ENCODE measurements at places on chromosomes 12 and 14.
A peak's percentile ranks its signal among the peaks of the same experiment; 100 is the strongest.

GRCh38 chr14:96894966-96895365 lies 97.8 kb downstream of the VRK1 start:
- no peak for DNase-seq

GRCh38 chr12:70783455-70783854 lies 137.1 kb downstream of the PTPRR start:
- DNase-seq, result no peak

DNA sequence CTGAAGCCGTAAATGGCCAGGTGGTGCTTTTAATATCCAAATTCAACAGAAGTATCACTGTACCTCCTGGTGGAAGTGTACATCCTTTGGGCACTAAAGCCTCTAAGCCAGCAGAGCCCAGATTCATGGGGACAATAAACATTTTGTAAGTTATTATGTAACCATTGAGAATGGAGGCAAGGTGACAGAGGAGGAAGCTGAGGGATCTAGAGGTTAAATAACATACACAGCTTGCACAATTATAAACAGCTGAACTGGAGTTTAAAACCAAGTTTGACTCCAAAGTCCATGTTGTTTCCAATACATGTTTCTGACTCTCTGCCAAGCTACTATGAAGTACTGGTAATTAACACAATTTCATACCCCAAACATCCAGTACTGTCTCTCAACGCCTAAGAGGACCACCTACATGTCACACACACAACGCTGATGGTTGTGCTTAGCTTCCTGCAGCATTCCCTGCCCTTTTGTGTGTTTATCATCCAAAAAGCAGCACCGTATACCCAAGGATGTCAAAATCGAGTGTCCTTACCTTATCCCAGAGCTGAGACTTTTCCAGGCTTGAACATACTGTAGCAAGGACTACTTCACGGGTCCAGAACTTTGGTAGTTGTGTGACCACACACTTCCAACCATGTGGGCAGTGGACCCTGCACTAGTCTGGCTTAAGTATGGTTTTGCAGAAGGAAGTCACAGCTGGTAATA lies 41.3 kb downstream of the EGLN3 start:
- DNase-seq, result no peak

DNA sequence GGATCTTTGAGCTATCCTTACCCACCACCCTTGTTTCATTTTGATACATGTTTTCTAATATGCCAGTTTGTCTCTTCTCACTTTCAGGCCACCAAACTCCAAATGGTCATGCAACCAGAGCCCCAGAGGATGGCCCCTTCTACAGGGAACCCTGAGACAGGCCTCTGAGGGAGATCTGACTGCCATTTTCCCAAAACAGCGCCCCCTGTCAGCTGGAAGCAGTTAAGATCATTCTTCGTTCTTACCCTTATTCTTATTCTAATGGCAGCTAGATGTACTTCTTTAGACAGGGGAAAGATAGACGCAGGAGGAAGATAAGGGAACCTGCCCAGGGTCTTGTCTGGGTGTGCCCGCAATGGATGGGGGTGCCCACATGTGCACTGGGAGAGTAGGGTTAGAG lies 38.4 kb downstream of the C12orf56 start:
- no peak for DNase-seq

GRCh38 chr14:52076334-52076733 lies 7.5 kb upstream of the NID2 start:
- no peak for DNase-seq

GRCh38 chr12:110920324-110920910 lies at the start of gene MYL2:
MYL2 (minus strand) TSS chr12:110920579; CDS start chr12:110920529, 50 bp downstream.
- no peak for DNase-seq

- DNase-seq, result peak; percentile 34
Measured at GRCh38 chr12:120116792-120117651, 469 bp upstream of the RAB35 start.

- DNase-seq, result no peak
Measured at GRCh38 chr12:16349131-16349460, 1.7 kb downstream of the MGST1 start.

- no peak for DNase-seq
Measured at GRCh38 chr12:99618657-99619056, 28.9 kb upstream of the GARIN6 start.

GRCh38 chr14:69096781-69097475 lies 56.0 kb downstream of the DCAF5 start:
- no peak for DNase-seq

DNA sequence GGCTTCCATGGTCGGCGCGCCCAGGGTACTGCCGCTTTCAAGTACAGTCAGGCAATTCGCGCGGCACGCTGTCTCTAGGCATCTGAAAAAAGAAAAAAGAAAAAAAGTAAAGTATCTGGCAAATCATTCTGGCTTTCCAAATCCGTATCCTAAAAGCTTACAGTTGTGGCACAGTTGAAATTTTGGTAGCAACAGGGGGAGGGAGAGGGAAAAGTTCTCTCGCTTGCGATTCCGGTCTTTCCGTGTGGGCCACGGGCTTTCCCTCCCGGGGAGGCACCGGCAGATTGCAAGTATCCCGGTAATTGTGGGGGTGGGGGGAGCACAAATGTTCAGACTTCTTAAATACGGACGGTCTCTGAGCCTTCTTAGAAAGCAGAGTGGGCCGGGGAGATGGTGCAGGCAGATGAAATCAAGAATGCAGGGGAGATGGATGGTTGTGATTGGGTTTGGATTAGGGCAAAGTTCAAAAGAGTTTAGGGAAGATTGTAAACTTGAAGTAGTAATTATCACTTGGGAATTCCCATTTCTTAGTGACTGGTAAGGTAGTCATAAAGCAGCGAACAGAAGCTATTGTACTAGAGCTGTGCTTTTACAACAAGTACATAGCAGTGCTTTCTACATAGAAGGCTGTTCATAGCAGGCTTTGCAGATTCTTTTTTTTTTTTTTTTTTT lies 1.2 kb downstream of the SOCS2 start:
- no peak for DNase-seq

DNA sequence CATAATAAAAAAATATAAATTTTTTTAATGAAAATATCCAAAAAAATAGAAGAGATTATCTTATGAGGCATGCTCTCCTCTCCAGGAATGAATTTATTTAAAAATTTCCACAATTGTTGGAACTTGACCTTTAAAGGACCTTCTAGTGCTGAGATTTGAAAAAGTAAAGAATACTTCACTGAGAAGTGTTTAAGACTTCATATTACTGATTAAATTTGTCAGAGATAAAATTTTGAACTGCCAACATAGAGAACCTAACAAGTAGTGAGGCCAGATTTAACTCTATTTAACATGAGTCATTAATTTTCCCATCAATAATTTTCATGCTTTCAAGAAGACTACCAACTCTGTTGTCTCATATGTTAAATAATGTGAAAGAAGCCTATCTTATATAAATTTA lies 14.5 kb downstream of the CAPRIN2 start:
- no peak for DNase-seq

DNA sequence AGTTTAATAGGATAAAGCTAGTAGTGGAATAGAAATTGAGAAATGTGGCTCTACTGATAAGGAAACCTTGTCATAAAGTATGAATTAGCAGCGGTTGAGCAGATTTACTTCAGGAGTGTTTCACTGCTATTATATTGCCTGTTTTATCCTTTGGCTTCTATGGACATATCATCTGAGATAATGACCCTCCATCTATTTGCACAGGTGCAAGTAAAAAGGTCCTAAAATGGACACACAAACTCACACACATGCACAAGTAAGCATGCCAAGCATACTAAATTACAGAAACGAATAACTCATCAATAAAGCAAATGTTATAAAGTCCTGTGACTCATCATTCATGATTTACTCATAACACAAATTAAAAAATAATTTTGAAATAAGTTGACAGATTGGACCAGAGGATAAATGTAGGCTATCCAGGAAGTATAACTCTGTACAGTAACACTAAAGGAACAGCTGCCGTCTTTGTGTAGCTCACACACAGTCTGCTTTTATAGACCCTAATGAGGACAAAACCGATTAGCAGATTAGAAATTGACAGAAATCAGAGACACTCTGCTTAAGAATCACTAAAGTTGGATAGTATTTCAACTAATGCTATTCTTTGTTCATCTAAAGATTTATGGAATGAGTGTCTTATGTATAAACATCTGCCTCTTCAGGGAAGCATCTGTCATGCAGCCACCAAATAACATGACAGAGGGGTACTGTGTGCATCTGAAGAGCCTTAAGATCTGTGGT lies 73.9 kb downstream of the SYT1 start:
- no peak for DNase-seq

DNA sequence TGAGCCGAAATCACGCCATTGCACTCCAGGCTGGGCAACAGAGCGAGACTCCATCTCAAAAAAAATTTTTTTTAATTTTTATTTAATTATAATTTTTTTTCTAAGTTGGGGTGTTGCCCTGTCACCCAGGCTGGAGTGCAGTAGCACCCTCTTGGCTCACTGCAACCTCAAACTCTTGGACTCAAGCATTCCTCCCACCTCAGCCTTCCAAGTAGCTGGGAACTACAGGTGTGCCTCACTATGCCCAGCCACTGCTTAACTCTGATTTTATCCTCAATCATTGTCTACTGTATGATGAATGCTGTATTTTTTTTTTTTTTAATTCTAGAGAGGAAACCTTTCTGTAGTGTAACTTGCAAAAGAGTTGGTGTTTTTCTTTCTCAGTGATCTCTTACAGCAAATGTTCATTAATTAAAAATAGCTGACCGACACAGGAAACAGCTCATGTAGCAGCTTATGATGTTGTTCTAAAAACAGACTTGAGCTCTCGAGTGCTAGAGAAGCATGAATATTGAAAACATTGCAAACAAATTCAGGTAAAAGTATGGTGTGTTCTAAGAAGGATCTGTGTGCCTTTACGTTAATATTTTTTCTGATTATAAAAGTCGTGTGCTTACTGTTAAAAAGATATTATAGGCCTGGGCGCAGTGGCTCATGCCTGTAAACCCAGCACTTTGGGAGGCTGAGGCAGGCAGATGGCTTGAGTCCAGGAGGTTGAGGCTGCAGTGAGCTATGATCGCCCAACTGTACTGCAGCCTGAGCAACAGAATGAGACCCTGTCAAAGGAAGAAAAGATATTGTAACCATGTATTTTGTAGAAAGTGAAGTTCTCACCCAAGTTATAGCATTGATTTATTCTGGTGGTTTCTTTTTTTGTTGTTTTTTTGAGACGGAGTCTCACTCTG lies 68.9 kb downstream of the FGD4 start:
- no peak for DNase-seq

DNA sequence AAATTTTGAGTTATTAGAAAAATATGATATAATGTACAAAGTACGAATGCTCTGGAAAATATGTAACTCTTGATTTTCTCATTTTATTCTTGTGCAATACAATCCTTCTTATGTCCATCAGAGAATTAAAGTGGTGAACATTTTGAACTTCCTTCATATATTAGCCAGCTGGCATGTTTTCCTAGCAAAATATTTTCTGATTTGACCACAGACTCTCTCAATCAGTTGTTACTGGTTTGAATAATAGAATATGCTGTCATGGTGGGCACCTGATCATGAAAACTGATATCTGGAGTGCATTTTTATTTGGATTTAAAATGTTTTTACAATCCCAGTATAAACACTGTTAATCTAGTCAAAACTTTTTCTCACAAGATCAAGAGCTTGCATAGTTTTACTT lies 24.2 kb downstream of the PARPBP start:
- no peak for DNase-seq

DNA sequence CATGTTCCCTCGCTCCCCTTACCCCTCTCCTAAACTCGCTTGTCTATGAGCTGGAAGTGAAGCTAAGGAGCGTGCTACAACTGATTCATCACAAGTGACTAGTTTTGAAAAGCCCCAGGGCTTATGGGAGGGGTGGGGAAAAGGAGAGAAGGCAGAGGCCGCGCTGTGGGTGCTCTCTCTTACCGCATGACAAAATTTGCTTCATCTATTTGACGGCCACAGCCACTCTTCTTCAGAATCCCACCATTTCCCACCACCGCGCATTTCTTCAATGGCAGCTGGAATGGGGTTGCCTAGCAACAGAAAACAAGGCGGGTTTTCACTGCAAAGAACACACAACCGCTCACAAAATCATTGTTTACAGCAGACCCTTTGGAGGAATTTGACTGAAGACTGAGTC lies 79.4 kb downstream of the ST8SIA1 start:
- no peak for DNase-seq

GRCh38 chr14:64573109-64573508 lies 23.3 kb downstream of the PPP1R36 start:
- DNase-seq, result no peak

- DNase-seq, result no peak
Measured at GRCh38 chr14:30988509-30988908, 36.9 kb upstream of the AP4S1 start.

DNA sequence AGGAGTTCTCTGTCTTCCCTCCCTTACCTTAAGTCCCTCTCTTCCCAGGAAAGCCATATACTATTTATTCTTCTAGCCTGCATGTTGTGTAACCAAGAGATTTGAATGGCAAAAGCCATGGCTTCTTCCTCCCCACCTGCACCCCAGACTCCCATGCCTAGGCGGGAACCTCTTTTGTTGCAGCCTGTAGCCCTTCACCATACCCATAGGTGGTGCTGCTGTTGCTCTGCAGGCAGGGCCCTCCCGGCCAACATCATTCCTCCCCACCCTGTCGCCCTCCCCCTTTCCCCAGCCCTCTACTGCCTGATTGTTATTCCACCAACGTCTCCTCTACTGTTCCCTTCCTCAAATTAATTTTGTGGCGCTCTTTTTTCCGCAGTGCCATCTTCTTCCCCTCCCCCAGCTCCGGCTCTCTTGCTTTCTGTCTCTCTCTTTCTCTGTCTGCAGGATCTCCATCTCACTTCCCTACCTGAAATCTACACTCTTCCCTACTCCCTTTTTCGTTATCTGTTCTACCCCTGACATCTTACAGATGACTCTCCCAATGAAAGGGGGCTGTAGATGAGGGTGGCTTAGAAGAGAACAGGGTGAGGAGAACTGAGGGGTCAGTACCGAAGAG lies 13.8 kb downstream of the NGDN start:
- DNase-seq, result peak; percentile 38

DNA sequence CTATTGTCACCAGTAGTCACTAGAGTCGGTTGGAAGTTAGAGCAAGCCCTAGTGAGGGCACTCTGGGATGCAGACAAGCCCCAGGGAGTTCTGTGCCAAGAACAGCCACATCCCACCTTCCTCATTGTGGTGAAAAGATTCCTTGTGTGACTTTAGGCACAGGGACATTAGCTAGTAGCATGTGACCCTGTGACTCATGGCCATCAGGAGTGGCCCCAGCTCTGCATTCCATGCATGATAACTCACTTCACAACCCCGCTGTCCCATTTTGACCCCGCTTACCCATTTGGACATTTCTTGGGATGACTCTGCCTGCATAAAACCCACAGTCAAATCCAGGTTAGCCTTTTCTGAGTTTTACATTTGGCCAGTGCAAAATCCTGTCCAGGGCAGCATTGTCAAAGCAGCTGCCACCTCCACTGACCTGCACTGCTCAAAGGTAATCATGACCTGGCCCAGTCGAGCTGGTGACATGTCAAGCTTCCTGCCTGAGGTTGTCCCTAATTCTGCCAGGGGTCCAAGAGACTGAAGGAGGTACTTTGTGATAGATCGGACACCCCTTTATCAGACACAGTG lies 430.5 kb downstream of the DPF3 start:
- no peak for DNase-seq

DNA sequence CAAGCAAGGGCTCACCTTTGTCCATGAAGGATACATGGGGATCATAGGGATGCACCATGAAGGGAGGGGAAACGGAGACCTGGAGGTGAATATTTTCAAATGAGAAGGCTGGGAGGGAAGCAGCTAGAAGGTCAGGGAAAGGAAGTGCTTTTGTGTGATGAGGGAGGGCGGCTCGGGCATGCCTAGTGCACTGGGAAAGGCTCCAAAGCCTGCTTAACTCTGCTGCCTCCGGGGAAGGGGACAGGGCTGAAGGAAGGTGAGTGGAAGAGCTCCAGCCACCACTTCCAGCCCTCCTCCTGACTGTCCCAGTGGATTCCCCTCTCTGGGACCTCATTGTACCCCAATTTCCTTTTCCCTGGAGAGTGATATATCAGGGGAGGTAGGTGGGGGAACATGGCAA lies 149.4 kb upstream of the PRMT8 start:
- DNase-seq, result no peak
